ENCODE measurements at places on chromosomes 1 and 21.

DNA sequence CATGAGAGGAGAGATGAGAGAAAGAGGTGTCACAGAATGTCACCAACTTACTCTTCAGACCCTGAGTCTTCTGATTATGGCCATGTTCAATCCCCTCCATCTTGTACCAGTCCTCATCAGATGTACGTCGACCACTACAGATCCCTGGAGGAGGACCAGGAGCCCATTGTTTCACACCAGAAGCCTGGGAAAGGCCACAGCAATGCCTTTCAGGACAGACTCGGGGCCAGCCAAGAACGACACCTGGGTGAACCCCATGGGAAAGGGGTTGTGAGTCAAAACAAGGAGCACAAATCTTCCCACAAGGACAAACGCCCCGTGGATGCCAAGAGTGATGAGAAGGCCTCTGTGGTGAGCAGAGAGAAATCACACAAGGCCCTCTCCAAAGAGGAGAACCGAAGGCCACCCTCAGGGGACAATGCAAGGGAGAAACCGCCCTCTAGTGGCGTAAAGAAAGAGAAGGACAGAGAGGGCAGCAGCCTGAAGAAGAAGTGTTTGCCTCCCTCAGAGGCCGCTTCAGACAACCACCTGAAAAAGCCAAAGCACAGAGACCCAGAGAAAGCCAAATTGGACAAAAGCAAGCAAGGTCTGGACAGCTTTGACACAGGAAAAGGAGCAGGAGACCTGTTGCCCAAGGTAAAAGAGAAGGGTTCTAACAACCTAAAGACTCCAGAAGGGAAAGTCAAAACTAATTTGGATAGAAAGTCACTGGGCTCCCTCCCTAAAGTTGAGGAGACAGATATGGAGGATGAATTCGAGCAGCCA, 8.0 kb downstream of the ELOA start:
- no peak for DNase-seq

DNA sequence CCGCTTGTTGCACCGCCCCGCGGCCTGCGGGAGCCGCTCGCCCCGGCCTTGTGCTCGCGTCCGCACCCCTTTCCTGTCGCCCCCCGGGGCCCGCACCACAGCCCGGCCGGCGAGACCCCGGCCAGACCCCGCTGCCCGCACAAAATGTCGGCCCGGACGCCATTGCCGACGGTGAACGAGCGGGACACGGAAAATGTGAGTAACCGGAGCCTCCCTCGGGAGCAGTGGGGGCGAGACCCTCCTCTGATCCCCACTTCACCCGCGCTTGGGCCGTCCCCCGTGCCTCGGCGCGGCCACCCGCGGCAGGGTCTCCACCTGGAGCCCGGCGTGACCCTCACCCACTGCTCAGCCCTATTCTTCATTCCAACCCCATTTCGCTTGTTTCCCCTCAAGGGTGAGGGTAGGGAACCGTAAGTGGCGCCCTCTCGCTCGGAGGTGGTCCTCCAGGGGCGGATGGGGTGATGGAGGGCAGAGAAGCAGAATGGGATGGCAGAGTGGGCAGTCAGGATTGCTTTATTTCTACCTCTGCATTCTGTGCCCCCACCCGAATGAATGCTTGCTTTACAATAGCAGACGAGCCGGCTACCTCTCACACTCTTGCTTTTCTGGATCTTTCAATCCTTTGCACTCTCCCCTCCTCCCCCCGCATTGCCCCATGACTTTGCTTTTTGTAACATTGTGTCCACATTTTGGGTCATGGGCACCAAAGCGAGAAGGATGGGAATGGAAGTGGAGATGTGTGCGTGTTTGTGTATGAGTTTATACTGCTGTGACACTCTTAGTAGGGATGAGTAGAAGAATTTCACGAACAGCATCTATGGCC, 954 bp downstream of the MARK1 start:
- DNase-seq, result no peak

- no peak for DNase-seq
Observed at GRCh38 chr21:38289705-38290485, 33.1 kb downstream of the KCNJ15 start.

GRCh38 chr1:238672262-238672661, 714.1 kb upstream of the CHRM3 start:
- no peak for DNase-seq

DNA sequence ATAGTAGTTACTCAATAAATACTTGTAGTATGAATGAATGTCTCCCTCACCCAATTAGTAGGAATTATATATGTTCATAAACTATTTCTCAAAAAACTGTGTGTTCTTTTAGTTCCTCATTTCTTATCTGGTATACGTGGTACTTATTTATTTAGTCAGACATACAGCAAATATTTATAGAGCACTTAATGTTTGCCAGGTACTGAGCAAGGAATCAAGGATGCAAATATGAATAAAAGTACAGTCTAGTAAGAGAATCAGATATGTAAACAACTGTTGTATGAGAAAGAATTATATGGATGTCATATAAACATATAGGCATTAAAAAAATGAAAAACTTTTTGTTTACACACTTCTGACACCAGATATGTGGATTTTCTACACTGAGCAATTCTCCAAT, 58.5 kb downstream of the ATF6 start:
- DNase-seq, result no peak

GRCh38 chr1:202156590-202156989, 3.8 kb downstream of the PTPN7 start:
- no peak for DNase-seq

- no peak for DNase-seq
Observed at GRCh38 chr1:210800756-210801155, 333.2 kb downstream of the KCNH1 start.

DNA sequence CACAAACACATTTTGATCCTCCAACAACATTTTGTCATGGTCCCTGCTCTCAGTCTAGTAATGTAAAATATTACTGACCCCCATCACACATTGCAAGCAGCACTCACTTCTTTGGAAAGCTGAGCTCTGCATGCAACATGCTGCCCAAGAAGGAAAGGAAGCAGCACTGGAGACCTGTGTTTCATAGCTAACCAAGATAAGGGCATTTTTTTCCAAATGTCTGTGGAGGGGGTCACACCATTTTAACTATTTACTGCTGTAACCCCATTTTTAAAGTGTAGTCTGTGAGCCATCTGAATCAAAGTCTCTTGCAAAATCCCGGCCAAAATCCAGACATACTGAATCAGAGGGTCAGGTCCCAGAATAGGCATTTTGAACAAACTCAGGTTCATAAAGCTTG, 4.5 kb upstream of the RASSF5 start:
- no peak for DNase-seq

- DNase-seq, result no peak
Observed at GRCh38 chr21:33892853-33893252, 22.8 kb downstream of the ATP5PO start.

DNA sequence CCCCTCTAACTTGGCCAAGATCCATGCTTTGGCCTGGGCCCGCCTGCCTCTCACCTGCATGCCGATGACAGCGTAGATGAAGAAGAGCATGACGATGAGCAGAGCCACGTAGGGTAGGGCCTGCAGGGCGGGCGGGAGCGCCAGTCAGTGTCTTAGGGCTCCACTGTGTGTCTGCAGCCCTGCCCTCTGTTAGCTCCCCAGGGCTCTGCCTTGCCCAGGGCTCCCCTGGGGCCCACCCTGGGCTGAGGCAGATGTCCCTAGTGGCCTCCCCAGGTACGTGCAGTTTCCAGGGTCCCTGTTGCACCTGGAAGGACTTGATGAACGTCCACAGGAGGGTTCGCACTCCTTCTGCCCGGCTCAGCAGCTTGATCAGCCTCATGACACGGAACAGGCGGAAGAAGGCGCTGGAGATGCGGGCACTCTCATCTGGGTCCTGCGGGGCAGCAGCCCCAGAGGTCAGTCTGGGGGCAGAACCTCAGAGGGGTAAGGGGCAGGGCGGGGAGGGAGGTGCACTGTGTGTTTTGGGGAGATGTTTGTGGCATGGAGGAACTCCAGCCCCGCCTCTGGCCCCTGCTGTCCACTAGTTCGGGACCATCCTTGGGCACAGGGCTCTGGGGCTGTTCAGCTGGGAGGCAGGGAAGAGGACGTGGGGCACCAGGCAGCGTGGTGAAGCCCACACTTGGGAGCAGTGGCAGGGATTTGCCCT, 29.8 kb upstream of the KIF21B start:
- no peak for DNase-seq

GRCh38 chr1:205458777-205459566, 3.1 kb upstream of the BLACAT1 start:
- no peak for DNase-seq

DNA sequence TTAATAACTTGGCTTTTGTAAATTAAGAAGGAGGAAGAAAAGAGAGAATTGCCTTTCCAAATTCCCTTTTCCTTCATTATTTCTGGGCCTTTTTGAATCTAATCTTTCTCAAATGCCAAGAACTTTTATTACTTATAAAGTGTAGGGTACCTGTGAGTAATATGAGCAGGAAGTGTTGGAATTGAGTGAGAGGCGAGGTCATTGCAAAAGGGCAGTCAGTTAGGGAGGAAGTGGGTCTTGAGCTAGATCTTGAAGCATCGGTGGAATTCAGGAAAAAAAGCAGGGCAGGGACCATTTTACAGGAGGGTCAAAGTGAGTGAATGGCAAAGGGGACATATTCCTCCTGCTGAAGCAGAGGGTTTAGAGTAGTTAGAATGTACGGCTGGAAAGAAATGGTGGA, 23.4 kb downstream of the DDI2 start:
- DNase-seq, result no peak

DNA sequence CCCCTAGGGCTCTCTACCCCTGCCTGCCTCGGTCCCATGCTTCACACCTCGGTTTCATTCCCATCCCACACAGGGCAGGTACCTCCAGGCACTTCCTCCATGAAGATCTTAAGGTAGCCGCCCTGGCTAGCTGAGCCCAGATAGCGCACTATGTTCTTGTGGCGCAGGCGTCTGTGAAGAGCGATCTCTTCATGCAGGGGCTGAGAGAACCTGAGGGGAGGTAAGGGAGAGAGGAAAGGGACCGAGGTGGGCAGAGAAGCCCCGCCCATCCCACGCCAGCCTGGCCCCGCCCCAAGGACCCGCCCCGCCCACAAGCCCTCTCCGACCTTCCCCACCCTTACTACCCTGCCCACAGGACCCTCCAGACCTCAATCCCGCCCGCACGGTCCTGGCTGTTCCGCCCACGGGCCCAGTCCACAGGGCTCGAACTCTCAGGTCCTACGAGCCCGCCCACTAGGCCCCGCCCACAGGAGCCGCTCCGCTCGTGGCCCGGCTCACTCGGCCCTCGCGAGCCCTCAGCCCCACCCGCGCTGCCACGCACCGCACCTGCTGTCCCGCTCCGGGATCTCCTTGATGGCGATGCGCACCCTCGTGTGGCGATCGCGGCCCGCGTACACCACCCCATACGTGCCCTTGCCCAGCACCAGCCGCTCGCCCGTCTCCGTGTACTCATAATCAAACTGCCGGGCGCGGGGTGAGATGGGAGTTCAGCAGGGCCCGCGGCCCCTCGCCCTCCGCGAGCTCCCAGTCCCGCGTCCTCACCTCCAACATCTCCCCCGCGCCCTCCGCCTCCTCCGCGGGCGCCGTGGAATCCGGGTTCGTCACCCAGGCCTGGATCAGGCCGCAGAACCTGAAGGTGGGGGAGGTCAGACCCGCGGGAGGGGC, 6.4 kb downstream of the MAP3K6 start:
- no peak for DNase-seq

DNA sequence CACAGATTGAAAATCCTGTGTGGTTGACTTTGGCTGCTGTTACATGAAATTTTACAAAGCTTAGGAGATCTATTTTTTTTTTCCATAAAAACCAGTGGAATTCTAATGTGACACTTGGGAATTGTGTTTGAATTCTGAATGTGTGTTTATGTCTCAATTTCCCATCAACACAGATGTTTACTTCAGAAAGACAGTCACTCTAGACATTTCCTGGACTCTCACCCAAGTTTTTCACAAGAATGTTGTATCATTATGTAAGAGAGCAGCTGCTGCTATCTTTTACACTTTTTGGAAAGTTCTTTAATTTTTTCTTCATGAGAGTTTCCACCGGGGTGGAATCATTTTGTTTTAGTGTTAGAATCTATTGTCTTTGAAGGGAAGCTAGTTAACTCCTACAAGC, 210.1 kb downstream of the GIPC2 start:
- no peak for DNase-seq

- DNase-seq, result no peak
Observed at GRCh38 chr1:64471218-64472039, 1.5 kb downstream of the CACHD1 start.

DNA sequence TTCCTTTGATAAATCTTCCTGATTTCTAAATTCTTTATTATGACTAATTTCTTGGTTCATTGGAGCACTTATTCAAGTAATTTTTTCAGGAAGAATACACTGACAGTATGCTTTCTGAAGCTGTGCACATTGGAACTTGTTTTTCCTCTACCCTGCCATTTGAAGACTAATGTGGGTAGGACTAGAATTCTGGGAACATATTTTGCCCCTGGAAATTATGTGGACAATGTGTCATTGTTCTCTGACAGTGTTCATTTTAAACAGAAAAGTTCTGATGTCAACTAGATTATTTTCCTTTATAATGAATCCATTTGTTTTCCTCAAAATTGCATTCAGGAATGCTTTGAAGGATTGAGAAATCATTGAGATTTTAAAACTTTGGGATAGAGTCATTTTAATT, 34.8 kb upstream of the ST6GALNAC5 start:
- DNase-seq, result no peak

DNA sequence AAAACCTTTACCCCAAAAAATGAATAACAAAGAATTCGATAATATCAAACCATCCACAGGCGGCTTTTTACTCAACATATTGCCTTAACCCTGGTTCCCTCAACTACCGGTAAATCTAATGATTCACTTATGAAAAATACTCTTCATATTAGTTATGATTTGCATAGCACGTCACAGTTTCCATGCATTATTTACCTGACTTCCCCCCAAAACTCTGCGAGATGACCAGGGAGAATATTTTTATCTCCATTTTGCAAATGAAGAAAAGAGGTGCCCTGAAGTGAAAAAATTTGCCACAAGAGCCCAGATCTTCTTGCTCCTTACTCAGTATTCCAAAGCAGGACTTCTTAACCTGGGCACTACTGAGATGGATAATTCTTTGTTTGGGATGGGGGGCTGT, 2.9 kb downstream of the JAK1 start:
- no peak for DNase-seq

DNA sequence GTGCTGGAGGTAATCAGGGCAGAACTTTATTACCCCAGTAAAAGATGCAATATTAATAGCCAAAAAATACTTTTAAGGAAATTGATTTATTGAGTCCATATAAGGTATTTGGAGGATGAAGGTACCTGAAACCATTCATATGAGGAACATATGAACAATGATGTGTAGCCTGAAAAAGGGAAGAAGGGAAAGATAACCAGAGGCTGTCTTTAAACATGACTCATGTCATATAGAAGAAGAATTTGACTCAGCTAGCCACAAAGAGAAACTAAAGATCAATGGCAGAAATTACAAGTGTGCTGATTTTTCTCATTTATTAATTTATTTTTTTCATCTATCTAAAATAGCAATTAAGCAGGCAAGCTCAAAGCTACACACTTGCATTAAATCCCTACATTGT, 136.2 kb upstream of the DUSP10 start:
- DNase-seq, result no peak

GRCh38 chr1:114490274-114490693, 20.7 kb downstream of the TRIM33 start:
- no peak for DNase-seq

- DNase-seq, result no peak
Observed at GRCh38 chr1:193185901-193186731, at the start of gene B3GALT2. Gene B3GALT2, minus strand, starts transcription at chr1:193186613. Its CDS starts 5,051 bp downstream, at chr1:193181562.
